ENCODE measurements at places on chromosomes 3 and 15.

DNA sequence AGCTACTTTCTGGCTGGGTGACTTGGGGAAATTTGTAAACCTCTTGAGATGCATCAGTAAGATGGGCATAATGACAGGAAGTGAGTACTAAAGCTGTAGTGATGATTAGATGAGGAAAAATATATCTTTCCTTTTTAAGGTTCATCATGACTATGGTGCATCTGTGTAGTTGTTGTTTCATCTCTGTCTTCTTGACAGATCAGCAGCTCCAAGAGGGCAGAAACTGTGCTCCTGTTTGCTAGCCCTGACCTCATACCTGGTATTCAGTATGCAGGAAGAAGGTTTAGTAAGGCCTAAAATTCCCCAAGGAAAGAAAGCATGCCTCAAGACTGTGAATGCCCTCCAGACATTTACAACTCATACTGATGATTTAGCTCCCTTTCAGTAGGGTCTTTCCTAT lies 82.5 kb upstream of the PSMD6 start:
- no peak for DNase-seq

DNA sequence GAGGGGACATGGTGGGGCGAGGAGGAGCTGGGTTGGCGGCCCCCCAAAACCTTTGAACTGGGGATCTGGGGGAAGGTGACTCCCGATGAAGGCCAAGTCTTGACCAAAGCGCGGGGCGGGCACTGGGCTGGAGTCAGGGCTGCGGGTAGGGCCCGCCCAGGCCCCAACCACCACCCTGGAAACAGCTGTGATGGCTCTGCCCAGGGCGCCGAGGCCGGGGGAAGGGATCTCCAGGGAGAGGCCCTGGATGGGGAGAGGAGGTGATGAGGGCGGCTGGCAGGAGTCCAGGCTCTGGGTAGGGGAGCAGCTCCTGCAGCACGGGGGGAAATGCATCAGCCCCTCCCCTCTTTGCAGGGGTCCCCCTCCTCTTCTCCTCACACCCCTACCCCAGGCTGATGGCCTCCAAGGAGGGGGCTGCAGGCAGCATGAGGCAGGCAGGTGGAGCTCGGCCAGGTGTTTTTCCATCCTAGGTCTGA lies 5.9 kb upstream of the C15orf39 start:
- DNase-seq, result no peak

- no peak for DNase-seq
These were observed 51.6 kb downstream of the LINGO1 start for GRCh38 chr15:77580996-77581682.

DNA sequence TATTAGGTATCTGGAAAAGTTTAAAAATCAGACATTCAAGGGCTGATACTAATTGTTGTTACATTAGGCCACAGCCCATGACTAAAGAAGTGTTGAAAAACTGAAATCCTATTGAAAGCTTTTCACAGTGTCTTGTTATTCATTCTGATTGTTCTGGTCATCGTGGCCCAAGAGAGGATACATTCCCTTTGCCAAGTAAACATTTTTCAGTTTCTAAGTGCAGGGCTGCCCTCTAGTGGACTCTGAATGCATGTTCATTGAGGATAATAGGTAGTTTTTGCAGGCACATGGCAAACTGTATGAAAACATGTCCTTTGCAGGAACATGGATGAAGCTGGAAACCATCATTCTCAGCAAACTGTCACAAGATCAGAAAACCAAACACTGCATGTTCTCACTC lies 181.1 kb downstream of the MYRIP start:
- DNase-seq, result no peak

DNA sequence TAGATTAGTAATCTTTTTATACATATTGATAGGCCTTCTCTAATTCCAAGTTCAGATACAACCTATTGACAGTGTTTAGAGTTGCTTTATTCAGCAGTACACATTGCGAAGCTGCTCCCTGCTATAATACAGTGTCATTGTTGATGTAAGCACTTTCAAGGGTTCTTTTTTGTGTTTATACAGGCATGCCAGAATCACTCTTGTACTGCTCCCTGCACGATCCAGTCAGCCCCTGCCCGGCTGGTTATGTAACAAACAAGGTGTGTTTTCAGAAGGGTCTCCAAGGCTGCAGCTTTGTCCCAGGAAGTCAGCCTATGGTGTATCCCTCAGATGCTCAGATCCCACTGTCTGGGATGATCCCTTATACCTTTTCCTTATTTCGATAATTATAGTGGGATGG lies 11.3 kb downstream of the QTRT2 start:
- no peak for DNase-seq

DNA sequence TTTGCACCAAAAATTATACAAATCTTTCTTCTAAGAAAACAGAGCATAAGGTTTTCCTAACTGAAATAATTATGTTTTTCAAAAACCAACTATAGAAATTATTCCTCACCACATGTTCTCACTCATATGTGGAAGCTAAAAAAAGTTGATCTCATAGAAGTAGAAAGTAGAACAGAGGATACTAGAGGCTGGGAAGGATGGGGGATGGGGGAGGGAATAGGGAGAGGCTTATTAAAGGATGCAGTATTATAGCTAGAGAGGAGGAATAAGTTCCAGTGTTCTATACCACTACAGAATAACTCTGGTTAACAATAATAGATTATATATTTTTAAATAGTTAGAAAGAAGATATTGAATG lies 12.7 kb upstream of the TMEM212 start:
- DNase-seq, result no peak

DNA sequence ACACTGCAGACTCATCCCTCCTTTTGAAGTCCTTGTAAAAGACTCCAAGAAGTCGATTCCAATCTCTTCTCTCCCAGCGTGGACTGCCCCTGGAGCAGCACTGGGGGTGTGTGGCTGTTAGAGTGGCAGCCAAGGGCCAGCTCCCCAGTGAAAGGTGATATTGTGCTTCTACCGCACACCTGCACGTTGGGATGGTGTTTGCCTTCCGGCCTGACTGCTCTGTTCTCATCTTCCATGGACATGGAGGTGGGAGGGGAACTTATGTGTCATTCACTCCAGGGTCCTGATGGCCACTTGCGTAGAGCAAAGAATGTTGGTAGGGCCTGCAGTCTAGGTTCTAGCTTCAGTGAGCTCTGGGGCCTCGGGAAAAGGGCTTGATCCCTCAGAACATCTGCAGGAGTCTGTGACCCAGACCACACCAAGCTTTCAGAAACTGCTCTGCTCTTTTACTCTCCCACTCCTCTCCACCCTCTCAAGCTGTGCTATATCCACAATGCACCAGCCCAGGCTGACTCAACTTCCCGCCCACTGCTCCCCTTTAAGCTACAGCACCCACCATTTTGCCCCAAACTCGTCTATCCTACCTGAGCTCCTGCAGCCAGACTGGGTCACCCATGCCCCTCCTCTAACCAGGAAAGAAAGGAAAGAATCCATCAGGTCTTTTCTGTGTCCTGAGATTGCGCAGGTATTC lies 31.3 kb downstream of the LIPC start:
- DNase-seq, result no peak

- DNase-seq, result no peak
These were observed 12.4 kb downstream of the OTOL1 start for GRCh38 chr3:161508852-161509477.

DNA sequence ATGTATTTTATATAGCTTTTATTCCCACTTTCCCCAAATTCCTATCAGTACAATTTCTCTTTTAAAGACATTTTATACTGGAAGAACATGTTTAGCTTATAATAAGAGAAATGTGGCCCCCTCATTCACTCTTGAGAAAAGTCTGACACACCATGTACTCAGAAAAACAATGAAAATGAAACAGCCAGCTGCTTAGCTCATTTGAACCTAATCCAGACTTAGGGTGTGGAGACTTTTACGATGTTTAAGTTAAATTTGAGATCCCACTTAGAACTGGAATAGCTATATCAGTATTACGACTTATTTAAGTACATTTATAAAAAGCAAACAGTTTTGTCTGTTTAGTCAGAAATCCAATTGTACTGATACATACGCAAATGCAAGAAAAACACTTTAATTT lies 252.3 kb upstream of the ARRDC4 start:
- no peak for DNase-seq

DNA sequence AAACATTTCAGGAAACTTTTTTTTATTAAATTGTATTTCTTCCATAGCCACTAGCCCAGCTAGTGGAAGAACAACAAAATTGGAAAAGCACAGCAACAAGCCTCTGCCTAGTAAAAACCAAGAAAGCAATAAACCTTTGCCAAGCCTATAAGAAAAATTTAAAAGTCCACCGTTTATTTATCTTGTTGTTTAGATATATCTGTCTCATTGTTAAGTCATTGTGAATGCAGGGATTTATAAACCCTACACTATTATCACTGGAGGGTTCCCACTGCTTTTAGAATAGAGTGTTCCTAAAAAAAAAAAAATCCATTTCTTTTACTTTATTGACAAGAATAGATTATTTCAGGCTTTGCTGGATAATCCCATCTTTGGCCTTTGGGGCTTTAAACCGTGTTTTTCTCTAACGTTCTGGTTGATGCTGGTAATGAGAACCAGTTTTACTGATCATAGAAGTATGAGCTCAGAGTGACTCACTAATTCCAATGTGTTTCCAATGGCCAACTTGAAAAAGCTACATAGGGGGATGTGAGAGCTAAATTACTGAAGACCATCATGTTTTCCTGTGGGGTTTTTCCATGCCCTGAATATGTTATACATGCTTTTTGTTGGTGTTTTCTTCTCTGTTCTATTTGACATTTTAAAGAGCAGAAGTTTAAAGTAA lies 634.1 kb downstream of the RBMS3 start:
- DNase-seq, result no peak

DNA sequence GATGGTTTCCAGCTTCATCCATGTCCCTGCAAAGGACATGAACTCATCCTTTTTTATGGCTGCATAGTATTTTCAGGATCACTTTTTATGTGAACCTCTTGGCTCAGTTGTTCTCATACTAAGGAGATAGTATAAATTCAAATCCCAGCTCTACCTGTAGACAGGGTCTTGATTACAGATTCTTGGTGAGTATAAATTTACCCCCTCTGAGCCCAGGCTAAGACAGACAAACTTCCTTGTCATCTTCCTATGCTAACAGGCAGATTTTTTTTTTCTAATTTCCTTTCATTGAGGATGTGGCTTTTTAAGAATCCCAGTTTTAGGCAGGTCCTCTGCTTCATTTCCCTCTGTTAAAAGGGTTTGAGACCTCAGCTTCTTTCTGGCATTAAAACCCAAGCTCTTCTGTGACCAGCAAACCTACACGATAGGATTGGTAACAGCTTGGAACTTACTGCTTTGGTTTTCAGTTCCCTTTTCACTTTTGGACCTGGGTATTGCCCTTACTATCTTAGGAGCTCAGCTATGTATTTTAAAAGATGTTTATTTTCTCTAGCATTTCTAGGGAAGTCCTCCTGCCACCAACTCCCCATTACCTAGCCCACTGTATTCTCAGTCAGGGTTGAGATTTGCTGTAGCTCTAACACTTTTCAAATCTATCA lies 72.5 kb downstream of the VPS8 start:
- no peak for DNase-seq

DNA sequence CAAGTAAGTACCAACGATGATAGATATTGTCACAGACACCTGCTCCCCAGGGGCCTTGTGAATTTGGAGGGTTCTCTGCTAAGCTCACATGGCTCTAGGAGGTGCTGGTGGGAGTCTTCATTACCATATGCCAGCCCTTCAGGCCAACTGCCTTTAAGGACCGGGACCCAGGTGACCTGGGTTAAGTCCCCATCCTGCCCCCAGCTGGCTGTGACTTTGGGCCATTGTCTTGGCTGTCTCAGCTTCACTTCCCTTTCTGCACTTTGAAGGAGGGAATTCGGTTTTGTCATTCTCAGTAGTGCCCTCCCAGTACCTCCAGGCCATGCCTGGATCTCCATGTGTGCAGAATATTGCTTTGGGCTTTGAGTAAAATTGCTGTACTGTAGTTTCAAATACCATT lies 72.8 kb upstream of the ACAD9 start:
- DNase-seq, result peak; percentile 72

DNA sequence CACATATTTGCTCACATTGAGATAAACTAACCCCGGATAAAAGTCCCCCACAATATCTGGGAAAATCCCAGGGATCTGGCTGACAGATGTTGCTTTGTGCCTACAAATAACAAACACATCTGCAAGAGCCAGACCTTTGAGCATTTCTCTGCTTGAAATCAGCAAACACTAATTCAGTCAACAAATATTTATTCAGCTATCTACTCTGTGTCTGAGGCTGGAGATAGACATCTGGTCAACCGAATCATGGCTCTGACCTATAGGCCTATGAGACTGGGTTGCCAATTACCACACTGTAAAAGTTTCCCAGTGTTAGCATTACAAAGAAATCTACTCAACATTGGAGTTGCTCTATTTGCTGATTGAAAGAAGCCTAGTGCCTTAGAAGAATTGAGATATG lies 201.1 kb upstream of the CADPS start:
- no peak for DNase-seq

DNA sequence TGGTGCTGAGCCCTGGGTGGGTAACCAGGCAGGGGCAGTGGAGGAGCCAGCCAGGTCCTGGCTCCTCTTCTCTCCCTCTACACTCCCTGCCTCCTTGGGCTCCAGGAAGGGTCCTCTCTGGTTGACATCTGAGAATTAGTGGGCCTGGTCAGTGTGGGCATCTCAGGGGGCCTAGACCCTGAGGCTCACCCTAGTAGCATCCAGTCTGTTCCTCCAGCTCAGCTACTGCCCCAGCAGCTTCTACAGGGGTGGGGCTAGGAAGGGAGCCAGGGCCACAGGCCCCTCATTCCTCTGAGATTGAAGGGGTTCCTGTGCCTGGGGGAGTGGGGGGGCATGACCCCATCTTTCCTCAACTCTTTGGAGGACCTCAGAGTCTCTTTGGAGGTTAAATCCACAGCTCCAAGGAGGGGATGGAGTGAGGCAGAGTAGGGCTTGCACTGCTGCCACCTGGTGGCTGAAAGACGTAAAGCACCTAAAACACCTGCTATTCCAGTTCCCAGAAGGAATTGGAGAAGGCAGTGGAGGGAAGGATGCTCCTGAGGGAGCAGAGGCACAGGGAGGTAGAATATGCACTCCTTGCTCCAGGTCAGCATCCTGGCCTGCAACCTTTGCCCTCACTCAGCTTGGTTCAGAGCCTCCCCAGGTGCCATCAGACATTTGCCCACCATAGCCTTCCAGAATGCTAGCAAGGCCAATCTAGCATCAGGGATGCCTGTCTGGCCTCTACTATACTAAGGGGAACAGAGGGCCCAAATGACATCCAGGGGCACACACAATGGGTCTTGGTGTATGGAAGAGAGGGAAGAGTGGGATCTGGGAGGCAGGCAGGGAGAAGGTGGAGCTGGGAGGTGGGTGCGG lies 25.1 kb downstream of the C3orf18 start:
- peak; percentile 57 for DNase-seq

DNA sequence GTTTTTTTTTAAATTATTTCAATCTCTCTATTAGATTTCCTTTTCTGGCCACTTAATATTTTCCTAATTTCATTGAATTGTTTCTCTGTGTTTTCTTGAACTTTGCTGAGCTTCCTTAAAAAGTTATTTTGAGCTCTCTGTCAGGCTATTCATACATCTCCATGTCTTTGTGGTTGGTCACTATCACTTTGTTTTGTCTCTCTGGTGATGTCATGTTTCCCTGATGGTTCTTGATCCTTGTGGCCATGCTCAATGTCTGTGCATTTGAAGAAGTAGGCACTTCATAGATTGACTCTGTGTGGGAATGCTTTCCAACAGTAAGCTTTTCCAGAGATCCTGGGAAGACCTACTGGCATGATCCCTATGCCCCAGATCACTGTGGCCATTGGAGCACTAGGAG lies 18.6 kb downstream of the CD200R1 start:
- DNase-seq, result no peak
